Urinary bladder (tissue), 4 donors: ENCODE measurements at places on chromosomes 2 and 18.

- no peak for DNase-seq
Measured at GRCh38 chr2:151087377-151087776, 174.3 kb downstream of the RBM43 start.

DNA sequence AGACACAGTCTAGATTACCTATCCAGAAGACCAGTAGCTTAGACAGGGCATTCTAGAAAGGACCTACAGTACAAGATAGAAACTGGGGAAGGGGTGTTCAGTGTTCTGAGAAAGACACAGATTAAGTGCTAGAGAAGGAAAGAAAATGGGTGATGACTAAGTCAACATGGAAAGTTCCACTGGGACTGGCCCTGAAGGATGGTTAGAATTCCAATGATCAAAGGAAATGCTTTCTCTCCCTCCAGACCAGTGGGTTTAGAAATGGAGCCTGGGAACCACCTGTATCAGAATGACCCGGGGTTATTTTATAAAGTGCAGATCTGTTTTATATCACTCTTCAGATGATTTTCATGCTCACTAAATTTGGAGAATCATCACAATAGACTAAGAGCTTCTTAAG is 5.8 kb upstream of the COLEC12 start:
- no peak for DNase-seq

DNA sequence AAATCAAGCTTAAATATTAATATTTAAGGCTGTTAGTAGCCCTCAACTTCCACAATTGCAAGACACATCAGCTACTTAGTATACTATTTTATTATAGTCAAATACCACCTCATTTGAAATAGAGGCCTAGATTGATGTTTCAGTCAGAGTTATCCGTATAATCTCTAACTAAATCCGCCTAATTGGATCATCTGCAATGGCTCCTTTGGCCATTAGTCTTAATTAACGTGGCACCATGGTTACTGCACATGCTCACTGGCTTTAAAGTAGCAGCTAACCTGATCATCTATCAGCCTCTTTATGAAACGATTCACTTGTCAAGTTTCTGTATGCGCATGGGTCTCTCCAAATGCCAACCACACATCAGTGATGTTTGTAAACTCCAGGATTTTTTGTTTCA is 112.3 kb downstream of the COLEC12 start:
- DNase-seq: no peak

DNA sequence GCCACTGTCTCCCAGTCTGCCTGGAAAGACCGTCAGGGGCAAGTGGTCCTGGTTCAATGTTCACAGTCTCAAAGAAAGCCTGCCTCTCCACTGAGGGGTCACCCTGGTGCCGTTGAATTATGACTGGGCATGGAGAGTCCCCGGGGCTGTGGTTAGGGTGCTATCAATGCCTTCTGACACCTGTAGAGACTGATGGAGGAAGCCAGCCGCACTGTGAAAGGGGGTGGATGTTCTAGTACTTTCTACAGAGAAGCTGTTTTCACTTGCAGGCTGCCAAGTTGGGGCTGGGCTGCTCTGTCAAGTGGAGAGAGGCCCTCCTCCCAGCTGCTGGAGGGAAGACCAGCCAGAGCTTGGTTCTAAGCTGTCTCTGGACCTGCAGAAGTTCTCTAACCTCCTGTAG is 80.5 kb downstream of the BCL2L11 start:
- DNase-seq: no peak

DNA sequence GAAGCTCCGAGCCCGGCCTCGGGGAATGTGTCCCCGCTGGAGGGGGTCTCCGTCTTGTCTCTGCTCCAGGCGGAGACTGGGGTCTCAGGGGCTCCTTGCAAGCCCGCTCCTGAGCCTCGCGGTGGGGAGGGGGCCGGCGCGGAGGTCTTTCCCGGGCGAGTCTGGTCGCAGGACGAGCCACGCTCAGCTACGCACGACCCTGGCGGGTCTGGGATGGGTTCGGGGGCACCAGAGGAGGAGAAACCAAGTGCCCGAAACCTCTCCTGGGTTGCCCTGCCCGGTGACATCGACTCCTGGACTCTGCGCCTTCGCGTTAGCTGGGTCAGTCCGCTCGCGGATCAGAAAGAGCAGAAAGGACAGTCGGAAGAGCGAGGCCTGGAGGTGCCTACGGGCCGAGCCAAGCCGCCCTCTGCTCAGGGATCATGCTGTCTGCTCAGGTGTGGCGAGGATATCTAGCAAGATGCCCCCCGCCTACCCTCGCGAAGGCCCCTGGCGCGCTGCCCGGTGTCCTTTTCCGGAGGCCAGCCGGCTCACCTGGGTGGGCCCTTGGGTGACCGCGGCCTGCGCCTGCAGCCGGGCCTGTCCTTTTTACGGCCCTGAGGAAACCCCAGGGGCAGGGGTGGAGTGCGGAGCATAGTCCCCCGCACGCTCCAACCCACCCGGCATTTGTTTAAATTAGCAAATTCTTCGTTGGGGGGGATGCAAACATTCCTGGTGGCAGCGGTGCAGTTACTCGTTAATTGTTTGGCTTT is 58.7 kb downstream of the SNORC start:
- no peak for DNase-seq
